Large intestine (tissue), 12 donors: ENCODE measurements at places on chromosomes 4 and X. TPM values are rescaled to one million over a fixed set of nuclear protein-coding genes. Genes with fewer than 3 reads are reported as not detected.
A peak's percentile ranks its signal among the peaks of the same experiment; 100 is the strongest.

Gene EVC2
- polyA plus RNA-seq, result 1.3 TPM

DNA sequence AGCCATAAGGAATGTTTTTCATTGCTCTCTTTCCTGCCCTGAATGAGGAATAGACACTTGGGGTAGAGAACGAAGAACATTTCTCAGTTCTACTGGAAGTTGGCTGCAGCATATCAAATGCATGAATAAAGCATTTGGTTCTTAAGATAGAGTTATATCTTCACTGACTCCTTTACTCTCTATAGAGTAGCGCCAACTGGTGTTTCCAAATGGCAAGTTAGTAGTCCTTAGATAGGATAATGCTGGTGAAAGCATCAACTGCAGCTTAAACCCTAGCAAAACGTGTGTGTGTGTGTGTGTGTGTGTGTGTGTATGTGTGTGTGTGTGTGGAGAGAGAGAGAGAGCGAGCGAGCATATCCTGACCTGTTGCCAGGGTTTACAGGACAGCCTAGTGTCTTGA lies 62.2 kb upstream of the FRMPD4 start:
- DNase-seq, result no peak

DNA sequence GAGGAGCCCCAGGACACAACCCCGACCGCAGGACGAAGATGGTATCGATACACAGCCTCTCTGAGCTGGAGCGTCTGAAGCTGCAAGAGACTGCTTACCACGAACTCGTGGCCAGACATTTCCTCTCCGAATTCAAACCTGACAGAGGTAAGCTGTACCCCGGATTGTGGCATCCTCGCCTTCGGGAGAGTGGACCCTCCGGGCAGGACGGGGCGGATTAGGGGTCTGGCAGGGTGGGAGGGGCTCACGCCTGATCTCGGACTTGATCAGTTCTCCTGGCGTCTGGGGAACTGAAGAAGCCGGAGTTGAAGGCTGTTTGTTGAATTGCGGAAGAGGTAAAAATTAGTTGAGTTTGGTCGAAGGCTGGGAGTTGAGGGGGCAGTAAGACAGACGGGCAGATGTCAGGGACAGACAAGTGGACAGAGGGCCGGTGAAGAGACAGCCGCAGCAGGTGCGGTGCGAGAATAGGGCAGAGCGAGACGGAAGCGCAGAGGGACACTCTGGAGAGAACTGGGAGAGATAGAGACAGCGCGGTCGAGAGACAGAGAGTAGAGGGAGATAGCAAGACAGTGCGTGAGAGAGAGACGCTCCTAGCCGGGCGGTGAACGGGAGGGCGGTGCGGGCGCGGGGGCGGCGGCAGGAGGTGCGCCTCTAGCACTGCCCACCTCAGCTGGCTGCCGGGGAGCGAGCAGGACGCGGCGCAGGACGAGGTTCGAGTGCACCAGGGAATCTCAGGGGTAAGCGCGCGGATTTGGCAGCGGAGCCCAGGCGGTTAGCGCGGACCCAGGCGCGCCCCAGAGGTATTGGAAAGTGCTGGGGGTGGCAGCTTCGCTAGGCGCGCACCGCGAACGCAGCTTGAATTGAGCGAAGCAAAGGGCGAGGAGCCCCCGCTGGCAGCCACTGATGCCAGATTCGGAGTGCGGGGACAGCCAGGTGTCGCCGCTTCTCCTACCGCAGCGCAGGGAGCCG lies 23.9 kb downstream of the ARHGAP36 start:
- no peak for DNase-seq

GRCh38 chrX:31590581-31591114 lies 518.8 kb upstream of the FTHL17 start:
- no peak for DNase-seq

GRCh38 chr4:105057370-105058105 lies 89.1 kb upstream of the TET2 start:
- DNase-seq, result no peak

Gene CNGA1
- 4.7 TPM for polyA plus RNA-seq

DNA sequence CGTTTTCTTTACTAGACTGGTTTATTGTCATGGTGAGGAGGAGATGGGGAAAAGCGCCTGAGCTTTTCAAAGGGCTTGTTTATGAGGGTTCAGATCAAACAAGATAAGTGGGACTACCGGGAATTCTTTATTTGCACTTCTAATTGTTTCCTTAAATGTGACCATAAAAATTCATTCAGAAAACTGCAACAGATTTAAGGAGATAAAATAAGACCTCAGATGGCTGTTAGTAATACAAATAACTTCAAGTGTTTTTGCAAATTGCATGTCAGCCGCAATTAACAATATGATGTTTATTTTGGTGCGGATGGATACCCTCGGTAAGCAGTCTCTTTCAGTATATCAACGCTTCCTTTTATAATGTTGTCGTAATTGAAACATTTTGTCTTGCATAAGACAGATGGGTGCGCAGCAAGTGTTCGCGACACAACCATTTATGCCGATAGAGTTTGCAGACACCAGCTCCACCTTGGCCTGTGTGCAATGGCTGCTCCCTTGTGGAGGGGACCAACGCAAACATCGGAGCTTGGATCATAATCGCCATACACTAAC lies 151.0 kb downstream of the C4orf33 start:
- DNase-seq, result peak; percentile 4

Gene COL4A6
- polyA plus RNA-seq, result 6.8 TPM

DNA sequence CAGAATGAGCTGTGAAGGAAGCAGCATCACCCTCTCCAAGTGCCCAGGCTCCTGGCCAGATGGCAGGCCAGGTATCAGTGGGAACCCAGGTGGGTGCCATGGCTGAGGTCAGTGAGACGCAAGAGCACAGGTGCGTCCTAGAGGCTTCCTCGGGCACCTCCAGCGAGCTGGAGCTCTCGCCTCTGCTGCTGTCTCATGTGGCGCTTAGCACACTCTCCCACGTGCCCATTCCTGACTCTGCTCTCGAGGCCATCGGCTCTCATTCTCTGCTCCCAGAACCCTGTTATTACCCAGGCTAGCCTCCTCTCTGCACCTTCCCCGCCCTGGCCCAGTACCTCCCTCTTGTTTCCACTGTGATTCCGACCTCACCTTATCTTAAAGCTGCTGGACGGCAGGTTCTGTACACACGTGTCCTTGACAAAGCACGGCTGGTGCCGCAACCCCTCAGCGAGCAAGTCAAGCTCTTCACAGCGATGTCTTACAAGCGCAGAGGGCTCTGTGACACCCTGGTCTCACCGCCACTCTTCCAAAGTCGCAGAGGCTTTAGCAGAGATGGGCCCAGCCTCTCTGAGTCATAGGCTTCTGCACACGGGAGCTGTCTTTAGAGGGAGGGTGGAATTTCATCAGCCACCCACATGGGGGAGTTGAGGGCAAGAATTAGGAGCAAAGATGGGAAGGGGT lies 15.4 kb upstream of the MSANTD1 start:
- no peak for DNase-seq

- DNase-seq, result no peak
These were observed 517.3 kb downstream of the TMA16 start for GRCh38 chr4:164011791-164012190.

- no peak for DNase-seq
These were observed 7.3 kb upstream of the TMEM33 start for GRCh38 chr4:41927796-41928499.

- DNase-seq, result peak; percentile 68
These were observed 14.9 kb upstream of the PDE5A start for GRCh38 chr4:119643306-119644042.

GRCh38 chrX:17546356-17546755 lies 171.4 kb downstream of the NHS start:
- no peak for DNase-seq

GRCh38 chr4:101262683-101263082 lies 84.6 kb downstream of the PPP3CA start:
- DNase-seq, result no peak

Gene FGF5
- polyA plus RNA-seq, result 0.25 TPM

DNA sequence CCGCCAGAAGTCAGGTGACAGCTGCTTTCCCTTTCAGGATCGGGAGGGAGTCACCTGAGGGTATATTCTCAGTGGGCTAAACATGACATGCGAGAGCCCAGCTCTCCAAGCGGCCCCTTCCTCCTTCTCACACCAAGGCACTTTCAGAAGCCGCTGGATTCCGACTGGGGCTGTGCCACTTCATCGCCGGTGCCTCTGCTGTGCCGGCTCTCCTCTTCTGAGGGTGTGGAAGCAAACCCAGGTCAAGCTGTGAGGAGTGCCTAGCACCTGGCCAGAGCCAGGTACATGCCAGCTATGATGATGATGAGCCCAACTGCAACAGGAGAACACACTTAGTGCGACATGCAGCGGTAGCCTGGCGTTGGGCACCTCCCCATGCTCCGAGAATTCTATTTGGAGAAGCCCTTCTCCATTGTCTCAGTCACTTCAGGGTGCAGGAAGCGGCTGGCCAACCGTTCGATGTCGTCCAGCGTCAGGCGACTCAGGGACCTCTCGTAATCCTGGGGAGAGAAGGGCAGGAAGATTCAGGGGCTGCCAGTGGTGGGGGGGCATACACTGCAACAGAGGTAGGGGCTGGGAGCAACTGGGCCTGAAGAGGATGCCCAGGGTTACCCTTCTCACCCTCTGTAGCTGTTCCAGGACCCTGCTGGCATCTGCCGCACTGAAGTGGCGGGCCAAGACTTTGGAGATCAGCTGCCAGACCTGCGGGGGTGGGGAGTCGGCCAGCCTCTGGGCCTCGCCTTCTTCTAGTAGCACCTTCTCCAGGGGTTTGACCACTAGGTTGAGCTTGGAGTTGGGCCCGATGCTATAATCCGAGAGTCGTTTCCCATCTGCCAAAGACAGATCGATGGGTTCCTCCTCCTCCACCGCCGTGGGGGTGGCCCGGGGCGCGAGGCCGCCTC lies 1.0 kb downstream of the UBL4A start:
- no peak for DNase-seq

- no peak for DNase-seq
These were observed 305.0 kb downstream of the TENM3 start for GRCh38 chr4:182548156-182548555.

GRCh38 chr4:7254736-7255487 lies 62.6 kb downstream of the SORCS2 start:
- DNase-seq, result no peak

GRCh38 chr4:22356987-22357596 lies 158.8 kb downstream of the ADGRA3 start:
- DNase-seq, result peak; percentile 9

DNA sequence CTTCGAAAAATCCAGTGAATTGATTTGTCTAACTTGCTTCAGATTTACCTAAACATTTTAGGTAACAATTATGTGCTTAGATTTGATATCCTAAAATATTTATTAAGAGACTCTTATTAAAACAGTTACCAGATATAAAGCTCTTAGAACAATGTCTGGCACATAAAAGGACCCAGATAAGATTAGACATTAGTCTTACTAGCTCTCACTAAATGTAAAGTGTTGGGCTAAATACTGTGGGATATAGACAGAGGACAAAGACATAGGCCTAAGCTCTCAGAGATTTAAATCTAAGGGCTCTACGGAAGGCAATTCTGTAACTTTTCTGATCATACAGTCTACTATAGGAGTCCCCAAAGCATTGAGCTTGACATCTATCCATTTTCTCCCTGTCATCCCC lies 94.4 kb upstream of the TRPC3 start:
- DNase-seq, result no peak

Gene SYN1
- 5.7 TPM for polyA plus RNA-seq

DNA sequence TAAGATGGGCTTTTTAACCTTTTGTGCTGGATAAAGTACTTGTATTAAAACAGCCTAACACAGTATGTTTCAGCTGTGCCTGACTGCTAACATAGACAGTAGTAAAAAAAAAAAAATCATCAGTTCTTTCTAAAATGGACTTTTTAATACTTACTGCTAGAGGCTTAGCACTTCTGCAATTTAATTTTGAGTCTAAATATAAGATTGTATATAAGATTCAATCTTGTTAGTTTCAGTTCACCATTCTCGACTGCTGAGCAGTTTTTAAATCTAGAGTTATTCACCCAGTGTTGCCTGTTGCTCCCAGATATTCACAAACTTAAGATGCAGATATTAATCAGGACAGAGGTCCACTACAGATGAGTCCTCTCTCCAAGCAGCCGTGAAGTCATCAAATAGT lies 6.8 kb downstream of the PLA2G12A start:
- DNase-seq, result no peak

DNA sequence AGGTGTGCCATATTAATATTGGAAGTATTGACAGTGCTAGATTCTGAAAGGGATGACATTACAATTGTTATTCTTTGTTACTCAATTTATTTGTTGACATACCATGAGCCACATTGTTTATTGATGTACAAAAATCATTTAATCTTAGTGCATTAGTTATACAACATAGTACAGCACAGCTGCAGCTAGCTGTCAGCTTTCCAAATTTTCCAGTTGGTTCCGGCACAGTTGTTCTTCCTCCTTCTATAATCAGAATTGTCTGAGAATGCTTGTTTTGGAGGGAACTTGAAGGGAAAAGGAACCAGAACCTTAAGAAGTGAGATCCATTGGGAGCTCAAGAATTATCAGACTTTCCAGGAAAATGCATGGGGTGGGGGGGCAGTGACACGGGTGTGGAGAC lies 281.4 kb downstream of the ZIC3 start:
- DNase-seq, result no peak

Gene WAS
- polyA plus RNA-seq, result 6.3 TPM

Gene TMEM150C
- polyA plus RNA-seq, result 3.9 TPM

Gene GPR143
- 5.2 TPM for polyA plus RNA-seq

DNA sequence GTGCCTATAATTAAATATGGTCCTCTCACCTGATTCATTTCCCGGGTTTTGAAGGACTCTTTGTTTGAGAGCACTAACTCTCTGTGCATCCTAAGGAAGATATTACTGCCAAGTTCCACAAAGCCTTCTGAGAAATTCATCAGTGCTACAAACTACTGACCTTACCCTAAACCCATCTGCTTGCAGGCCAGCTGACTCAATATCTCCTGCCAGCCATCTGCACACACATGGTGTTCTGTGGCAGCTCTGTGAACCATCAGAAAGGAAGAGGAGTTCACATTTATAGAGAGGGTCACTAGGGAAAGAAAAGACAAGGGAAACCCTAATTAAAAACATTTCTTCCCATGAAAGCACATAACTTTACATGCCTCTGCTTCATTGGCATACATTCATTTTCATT lies 156.7 kb downstream of the ATP10D start:
- no peak for DNase-seq

DNA sequence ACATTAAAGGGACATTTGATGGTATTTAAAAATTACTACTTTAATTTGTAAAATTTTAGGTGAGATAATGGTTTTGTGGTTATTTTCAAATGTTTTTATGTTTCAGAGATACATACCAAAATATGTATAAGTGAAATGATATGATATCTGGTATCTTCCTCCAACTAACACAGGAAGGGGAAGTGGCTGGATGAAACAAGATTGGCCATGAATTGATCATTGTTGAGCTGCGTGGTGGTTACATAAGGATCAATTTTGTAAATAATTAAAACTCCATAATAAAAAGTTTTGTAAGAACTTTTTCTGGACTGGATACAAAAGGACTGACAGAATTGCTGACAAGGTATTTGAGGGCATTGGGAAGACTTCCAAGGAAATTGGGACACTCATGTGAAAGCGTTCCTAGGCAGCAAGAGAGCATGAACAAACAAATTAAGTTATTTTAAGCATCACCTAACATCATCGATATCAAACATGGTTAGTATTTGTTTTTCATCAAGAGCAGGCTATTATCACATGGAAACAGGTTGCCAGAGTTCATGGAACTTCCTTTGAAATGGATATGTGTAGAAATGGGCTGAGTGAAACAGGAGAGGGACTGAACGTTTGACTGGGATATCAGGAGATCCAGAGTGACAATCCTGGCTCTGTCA lies 4.4 kb upstream of the PGM2 start:
- no peak for DNase-seq

Gene UGT2B7
- 34.4 TPM for polyA plus RNA-seq

Gene SLC10A4
- polyA plus RNA-seq, result 2.0 TPM

Gene NAT8L
- 1.2 TPM for polyA plus RNA-seq

GRCh38 chr4:69322055-69322454 lies 41.8 kb downstream of the UGT2B28 start:
- DNase-seq, result no peak

Gene RGN
- 170 TPM for polyA plus RNA-seq

Gene SHROOM2
- polyA plus RNA-seq, result 7.0 TPM

Gene GRID2
- 0.57 TPM for polyA plus RNA-seq
